Heart left ventricle (tissue), 16 donors: ENCODE measurements at places on chromosomes 5 and 9.
A peak's percentile ranks its signal among the peaks of the same experiment; 100 is the strongest.

DNA sequence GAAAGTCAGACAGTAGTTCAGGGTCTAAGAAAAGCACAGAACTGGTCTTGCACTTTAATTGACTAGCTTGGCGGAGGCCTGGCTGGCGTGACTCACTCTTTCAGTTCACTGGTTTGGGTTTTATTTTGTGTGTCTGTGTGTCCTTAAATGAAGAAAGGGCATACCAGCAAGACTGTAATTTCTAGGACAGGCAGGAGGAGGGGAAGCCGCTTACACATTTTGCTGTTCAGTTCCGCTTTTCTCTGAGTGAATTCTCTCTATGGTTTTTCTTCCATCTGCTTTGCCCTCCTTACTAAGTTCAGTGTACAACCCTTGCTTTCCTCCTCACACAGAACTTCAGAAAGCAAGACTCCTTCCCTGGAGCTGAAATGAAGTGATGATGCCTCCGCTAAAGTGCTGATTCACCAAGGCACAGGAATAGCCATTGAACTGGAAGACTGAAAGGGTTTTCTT is 150.8 kb downstream of the MEF2C start:
- no peak overlapping the region for H3K4me3 ChIP-seq
- no peak for DNase-seq
- H3K27ac ChIP-seq = peak overlapping the region; percentile 61
- H3K4me1 ChIP-seq = peaks cover 33% of the 10 kb centered on the region

DNA sequence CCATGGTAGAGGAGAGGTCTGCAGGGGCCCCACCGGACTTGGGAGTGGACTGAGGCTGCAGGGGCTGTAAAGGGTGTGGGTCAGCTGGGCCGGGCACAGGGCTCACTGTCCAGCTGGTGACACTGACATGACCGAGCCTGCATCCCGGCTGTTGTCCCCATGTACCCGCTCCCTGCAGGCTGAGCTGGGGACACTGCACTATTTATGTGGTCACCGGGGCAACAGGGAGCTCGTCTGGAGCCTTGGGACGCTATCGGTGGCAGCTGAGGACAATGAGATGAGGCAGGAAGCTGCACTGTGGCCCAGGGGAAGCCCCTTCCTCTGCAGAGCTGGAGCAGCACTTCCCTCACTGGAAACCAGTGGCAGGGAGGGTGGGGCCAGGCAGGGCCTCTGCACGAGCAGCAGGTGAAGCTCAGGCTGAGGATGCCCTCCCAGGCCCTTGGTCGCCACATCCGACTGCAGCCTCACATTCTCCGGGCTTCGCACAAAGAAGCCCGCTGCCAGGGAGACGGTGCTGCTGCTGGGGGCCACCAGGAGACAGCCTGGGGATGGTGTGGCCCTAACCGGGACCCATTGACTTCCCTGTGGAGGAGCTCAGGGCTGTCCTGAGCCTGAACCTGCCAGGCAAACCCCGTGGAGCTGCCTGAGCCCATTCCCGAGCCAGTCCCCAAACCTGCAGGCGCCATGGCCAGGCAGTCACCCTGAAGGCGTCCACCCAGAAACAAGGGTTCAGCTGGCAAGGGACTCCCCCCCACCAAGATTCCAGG is 26.4 kb downstream of the ZDHHC11B start:
- peaks cover 52% of the 10 kb centered on the region for H3K4me1 ChIP-seq
- peak overlapping the region; percentile 92 for H3K27ac ChIP-seq
- peak; percentile 98 for DNase-seq
- H3K36me3 ChIP-seq = no peaks in the 10 kb centered on the region
- no peaks in the 10 kb centered on the region for H3K27me3 ChIP-seq
- H3K4me3 ChIP-seq = no peak overlapping the region

DNA sequence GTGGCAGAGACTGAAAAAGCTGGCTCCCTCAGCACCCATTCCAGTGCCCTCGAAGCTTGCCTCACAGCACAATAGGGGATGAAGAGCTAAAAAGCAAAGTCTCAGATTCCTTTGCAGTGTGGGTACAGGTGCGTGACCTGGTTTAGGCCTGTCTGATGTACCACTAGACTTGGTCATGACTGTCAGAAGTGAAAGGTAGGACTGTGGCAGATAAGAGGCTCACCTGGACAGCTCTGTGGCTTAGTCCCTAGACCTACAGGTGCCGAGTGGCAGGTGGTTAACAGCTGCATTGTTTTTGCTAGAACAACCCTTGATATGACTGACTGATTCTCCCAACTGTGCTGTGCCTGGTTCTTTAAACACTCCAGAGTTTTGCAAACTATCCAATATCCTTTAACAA is 14.7 kb upstream of the SFXN1 start:
- no peak for DNase-seq
- no peak overlapping the region for H3K27ac ChIP-seq
- H3K27me3 ChIP-seq = peaks cover 9% of the 10 kb centered on the region
- H3K4me1 ChIP-seq = no peaks in the 10 kb centered on the region
- no peak overlapping the region for H3K4me3 ChIP-seq
- H3K36me3 ChIP-seq = no peaks in the 10 kb centered on the region

- H3K27me3 ChIP-seq = no peaks in the 10 kb centered on the region
- no peak for DNase-seq
- no peak overlapping the region for H3K27ac ChIP-seq
- no peaks in the 10 kb centered on the region for H3K36me3 ChIP-seq
- H3K4me3 ChIP-seq = no peak overlapping the region
Observed at GRCh38 chr9:6692433-6692832, 46.9 kb upstream of the GLDC start.

DNA sequence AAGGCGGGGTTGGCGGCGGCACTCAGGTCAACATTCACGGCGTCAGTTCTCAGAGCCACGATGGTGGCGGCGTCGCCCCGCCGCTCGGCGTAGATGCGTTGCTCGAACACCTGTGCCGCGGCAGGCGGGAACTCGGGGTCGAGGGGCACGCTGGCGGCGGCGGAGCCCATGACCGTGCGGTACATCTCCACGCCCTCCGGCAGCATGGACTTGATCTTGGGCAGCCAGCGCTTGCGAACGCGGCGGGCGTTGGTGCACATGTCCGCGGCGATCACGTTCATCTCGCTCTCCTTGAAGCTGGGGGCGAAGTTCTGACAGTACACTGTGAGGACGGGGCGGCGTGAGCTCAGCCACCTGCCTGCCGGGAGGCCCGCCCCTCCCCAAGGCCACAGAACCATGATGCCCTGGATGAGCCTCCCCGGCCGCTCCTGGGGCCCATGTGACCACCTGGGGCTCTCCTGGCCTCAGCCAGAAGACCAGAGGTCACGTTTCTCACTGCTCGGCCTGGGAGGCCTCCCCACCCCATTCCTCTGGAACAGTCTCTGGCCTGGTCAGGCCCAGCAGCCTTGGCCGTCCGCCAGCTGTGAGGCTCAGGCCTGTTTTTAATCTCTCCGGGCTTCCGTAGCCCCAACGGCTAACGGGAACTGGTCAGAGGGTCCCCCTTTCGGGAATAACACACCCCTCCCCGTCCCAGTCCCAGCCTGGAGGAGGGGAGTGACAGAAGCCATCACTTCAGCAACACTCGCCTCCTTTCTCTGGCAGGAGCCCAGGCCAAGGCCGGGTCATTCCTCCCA is 50.7 kb upstream of the UBAC1 start:
- H3K4me1 ChIP-seq = peaks cover 20% of the 10 kb centered on the region
- H3K27ac ChIP-seq = peak overlapping the region; percentile 79
- peaks cover 36% of the 10 kb centered on the region for H3K36me3 ChIP-seq

DNA sequence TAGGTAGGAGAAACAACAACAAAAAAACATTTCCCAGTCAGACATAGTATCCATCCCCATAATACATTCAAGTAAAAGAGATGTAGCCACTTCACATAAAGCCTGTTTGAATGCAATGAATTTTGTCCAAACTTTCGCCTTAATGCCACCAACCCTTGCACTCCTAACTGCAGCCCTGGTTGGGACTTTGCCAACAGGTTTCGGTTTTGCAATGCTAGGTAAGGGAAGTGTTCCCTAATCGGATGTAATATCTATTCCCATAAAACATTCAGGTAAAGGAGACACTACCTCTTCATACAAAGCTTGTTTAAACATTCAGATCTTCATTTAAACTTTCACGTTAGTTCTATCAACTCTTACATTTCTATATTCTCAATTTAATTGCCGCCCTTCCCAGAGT is 336.1 kb downstream of the DRD1 start:
- H3K36me3 ChIP-seq = no peaks in the 10 kb centered on the region
- no peak overlapping the region for H3K27ac ChIP-seq
- no peaks in the 10 kb centered on the region for H3K27me3 ChIP-seq
- no peaks in the 10 kb centered on the region for H3K4me1 ChIP-seq
